ENCODE measurements at places on chromosomes 7 and 10.

DNA sequence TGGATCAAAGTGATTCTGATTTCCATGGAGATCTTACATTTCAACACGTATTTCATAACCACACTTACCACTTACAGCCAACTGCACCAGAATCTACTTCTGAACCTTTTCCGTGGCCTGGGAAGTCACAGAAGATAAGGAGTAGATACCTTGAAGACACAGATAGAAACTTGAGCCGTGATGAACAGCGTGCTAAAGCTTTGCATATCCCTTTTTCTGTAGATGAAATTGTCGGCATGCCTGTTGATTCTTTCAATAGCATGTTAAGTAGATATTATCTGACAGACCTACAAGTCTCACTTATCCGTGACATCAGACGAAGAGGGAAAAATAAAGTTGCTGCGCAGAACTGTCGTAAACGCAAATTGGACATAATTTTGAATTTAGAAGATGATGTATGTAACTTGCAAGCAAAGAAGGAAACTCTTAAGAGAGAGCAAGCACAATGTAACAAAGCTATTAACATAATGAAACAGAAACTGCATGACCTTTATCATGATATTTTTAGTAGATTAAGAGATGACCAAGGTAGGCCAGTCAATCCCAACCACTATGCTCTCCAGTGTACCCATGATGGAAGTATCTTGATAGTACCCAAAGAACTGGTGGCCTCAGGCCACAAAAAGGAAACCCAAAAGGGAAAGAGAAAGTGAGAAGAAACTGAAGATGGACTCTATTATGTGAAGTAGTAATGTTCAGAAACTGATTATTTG lies 15.3 kb downstream of the HNRNPA2B1 start:
- no peak for DNase-seq

DNA sequence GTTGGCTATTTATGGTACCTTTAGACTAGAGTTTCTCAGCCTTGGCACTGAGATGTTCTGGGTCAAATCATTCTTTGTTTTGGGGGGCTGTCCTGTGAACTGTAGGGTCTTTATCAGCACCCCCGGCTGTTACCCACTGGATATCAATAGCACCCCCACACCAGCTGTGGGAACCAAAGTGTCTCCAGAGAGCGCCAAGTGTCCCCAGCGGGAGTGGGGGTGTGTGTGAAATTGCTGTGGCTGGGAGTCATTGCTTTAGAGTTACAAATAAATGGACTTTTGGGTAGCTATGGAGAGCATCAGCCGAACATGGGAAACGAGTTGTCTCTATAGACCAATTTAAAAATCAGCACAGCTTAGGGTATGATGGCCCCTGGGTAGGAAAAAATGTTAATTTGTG lies 111.3 kb upstream of the C1QL3 start:
- DNase-seq: no peak

DNA sequence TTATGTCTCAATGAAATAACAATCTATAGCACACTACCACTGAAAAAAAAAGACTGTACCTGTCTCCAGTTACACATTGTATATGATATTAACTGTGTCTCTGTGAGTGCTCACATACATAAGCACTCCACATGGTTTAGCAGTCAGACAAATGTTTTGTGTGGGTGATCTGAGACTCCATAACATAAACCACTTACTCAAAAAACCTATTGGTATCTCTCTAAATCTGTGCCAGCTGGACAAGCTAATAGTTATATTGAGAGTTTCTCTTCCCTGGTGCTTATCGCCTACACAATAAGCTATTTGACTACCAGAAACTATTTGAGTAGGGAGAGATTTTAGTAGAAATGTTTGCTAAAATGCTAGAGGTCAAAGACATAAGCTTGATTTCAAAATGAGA lies 190.1 kb upstream of the AGR3 start:
- no peak for DNase-seq

DNA sequence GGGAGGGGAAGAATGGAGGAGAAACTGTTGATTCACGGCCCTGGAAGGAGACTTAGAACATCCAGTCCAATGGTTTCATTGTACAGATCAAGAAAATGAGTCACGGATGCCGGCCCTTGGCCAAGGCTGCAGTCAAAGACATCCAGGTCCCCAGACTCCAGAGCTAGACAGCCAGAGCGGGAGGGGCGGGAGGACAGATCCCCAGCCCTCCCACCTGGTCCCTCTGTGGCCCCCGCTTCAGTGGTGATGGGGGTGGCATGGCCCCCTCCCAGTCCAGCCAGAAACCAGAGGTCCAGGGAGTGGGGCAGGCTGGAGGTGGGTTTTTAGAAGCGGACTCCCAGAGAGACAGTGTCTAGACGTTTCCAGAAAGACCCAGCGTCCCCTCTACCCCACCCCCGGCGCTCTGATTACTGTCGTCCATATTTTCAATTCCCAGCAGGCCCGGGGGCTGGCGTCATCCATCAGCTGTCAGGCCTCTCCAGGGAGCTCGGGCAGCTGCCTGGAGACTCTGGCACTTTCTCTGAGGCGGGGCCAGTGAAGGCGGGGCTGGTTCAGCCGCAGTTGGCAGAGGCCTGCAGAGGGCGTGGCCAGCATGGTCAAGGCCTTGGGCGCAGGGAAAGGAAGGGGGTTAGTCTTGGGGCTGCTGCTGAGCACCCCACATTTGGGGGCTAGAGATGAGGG lies 8.0 kb upstream of the HSPB1 start:
- peak; percentile 94 for DNase-seq

DNA sequence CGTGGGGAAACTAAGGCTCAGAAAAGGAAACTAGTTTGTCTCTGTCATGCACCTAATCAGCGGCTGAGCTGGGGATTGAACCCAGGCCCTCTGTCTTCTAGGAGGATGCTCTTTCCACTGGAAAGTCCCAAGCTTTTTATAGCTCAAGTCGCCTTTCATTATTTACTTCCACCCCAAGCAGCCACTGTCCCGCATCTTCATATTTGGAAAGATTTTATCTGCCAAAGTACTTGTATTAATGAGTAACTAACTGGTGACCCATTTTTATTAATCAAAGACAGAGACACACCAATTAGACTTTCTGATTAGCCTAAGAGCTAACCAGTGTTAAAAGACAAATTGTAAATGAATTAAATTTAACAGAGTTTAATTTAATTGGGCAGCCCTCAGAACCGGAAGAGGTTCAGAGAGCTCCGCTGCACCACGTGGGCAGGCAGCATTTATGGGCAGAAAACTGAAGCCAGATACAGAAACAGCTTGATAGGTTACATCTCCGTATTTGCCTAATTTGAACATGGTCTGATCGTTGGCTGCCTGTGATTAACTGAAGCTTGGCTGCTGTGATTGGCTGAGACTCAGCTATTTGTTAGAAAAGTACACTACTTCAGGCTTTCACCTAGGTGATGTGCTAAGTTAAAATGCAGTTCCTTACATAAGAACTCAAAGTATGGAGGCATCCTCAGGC lies 78.5 kb upstream of the PDCD4 start:
- no peak for DNase-seq

DNA sequence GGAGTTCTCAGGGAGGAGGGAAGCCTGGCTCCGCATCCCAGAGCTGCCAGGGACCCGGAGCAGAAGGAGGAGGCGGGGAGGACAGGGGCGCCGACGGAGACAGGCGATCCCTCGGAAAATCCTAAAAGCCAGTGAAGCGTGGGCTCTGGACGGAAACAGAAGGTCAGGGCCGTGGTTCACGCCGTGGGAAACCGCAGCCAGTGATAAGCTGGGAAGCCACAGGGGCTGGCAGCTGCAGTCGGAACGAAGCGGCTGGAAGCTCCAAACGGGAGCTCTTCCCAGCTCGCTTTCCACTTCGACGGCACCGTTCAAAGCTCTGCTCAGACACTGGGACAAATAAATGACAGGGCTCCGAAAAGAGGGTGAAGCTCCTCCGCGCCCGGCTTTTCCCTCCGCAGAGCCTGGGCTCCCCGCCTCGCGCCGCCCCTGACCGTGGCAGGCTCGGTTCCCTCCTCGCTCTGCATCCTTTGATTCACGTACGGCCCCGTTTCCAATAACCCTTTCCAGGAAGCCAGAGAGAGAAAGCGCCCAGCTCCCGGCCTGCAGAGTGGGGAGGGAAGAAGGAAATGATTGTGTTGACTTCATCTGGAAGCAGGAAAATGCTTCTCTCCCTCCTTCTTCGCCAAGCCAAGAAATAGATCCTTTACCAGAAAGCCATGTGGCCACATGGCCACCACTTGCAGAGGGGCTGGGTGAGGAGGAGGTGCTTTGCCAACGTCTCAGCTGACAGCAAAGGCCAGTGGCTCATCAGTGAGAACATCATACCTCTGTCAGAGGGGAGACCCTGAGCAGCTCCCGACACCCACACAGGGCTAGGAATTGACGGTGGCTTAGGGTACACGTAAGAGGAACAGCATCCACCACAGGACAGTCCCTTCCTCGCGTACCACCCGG lies 57.4 kb downstream of the ADRB1 start:
- peak; percentile 26 for DNase-seq

DNA sequence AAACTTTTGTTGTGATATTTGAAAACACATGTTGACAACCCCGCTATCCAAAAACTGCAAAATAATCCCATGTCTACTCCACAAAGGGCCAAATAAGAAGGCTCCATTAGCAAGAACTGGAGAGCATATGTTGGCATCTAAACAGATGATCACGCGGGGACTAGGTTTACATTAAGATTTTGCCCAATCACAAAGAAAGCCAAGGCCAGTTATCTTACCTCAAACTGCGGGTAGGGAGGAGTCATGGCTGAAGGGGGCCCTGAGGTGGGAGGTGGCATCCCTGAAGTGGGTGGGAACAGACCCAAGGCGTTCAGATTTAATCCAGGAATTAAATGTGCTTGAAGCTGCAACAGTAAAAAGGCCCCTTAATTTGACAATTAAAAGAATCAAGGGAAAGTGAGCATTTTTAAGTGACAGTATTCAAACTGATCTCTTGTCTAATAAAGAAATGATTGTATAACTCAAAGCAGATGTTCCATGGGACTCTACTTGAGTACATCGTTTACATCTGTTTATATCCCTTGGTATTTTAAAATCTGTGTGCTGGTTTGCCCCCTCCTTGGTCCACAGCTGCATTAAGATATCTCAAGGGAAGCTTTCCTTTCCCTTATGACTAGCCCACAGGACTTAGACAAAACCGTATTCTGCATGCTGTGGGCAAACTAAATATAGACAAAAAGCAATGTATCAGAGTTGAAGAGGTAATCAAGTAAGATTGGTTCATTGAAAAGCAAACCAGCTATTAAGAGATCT lies 42.9 kb downstream of the MALSU1 start:
- no peak for DNase-seq

- no peak for DNase-seq
Observed at GRCh38 chr7:49767719-49768118, 5.7 kb upstream of the VWC2 start.

DNA sequence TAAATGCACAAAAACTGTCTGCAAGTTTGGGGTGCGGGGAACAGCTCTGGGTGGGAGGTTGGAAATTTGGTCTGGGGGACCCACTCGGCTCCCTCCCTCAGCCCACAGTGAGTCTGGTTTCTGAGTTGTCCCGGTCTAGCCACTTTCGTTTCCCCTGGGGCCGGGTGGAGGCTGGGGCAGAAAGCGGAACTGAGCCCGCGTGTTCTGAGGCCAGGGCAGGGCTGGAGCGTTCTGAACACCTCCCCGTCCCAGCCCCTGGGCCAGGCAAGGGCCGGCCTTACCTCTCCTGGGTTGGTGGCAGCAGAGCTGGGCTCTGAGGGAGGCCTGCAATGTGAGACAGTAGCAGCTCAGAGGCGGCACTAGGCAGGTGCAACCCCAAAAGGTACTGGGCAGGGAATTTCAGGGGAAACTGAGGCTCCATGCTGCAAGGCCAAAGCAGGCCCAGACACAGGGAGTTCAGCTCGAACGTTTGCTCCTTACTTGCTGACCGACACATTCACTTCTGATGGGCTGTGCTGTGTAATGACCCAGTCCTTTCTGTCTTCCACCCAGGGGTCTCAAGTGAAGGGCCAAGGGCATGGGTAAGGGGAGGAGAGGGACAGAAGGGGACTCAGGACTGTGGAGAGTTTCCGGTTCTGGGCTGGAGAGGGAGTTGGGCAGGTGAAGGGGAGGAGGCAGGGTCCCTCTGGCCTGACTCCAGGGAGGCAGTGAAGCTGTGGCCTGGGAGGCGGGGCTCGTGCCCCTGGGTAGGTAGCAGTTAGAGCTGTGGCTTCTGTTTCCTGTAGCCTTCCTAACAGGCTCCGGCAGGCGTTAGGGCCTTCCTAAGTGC lies 3.0 kb downstream of the IRF5 start:
- peak; percentile 32 for DNase-seq

DNA sequence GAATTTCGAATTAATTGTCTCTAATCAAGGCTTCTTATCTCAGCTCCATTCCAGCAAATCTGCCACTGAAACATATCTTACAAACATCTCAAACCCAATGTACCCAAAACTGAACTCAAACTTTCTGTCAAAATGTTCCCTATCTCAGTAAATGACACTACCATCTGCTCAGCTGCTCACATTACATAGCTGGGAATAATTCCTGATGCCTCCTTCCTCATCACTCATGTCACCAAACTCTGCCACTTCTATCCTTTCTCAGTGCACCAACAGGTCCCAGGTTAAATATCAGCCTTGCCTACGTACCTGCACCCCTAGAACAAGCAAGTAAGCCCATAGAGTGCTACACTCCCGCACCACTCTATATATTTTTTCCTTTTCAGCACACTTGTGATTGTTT lies 12.4 kb downstream of the WAPL start:
- no peak for DNase-seq

GRCh38 chr10:114523876-114524275 lies 119.6 kb upstream of the AFAP1L2 start:
- DNase-seq: no peak

DNA sequence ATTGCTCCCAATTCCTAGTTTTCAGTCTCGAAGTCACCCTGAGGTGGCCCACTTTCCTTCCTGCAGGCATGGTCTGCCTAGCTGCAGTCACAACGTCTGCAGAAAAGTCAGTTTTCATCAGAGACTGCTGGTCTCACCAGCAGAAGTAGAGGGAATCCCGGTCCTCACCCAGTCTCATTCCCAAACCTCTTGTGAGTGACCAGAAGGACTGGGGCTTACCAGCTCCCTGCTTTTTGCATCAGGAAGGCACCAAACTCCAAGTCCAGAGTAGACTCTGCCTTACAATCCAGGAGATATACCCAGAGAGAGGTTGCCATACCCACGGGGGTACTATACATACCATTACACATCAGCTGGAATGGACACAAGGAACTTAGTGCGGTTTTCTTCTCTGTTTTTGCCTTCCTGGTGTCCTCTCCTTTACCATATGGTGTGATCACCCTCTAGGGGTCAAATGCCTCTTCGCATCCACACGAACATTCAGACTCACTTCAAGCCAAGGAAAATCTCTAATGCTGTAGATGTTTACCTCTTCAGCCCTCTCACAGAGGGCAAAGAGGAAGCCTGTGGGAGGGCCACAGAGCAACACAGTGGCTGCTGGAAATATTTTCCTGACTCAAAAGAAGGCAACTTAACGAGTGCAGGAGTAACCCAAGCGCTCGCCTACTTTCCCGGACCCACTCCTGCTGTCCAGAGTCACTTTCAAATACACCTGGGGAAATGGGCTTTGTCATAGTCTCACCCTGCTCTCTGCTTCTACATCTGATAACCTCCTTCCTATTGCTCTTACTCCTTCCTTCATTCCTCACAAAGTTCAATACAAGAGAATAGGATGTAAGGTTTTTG lies 220.9 kb downstream of the C7orf25 start:
- no peak for DNase-seq

GRCh38 chr7:116630357-116630756 lies 41.6 kb upstream of the MET start:
- no peak for DNase-seq

- no peak for DNase-seq
Observed at GRCh38 chr7:7321681-7322080, 139.3 kb downstream of the C1GALT1 start.

GRCh38 chr10:43119416-43120115 lies 18.7 kb upstream of the CSGALNACT2 start:
- no peak for DNase-seq

Data from D341Med (cell line).